ENCODE measurements at places on chromosomes 3 and 15.

GRCh38 chr3:116301422-116301821 lies 143.9 kb downstream of the LSAMP start:
- DNase-seq, result no peak

GRCh38 chr3:51388286-51389029 lies 2.6 kb upstream of the RBM15B start:
- no peak for DNase-seq

DNA sequence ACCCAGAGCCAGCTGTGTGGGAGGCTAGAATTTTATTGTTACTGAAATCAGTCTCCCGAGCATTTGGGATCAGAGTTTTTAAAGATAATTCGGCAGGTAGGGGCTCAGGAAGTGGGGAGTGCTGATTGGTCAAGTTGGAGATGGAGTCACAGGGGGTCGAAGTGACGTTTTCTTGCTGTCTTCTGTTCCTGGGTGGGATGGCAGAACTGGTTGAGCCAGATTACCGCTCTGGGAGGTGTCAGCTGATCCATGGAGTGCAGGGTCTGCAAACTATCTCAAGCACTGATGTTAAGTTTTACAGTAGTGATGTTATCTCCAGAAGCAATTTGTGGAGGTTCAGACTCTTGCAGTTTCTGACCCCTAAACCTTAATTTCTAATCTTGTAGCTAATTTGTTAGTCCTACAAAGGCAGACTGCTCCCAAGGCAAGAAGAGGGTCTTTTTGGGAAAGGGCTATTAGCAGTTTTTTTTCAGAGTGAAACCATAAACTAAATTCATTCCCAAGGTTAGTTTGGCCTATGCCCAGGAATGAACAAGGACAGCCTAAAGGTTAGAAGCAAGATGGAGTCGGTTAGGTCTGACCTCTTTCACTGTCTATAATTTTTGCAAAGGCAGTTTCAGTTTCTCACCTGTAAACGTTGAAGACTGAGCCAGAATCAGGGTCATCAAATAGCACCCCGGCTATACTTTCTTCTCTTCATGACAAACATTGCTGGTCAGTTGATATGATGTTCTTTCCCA lies 28.2 kb downstream of the FLNB start:
- no peak for DNase-seq

DNA sequence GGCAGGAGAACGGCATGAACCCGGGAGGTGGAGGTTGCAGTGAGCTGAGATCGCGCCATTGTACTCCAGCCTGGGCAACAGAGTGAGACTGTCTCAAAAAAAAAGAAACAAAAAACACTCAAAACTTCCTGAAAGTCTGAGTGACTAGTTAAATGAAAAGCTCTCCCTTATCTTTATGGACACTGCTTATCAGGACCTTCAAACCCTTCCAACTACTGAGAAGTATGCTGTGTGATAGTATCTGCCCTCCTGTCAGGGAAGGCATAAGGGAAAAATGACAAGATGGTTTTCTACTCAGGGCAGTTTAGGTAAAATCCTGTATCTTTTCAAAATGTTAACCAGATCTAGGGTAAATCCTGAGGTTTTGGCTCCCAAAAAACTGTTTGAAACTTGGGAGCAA lies 21.8 kb downstream of the EMC7 start:
- no peak for DNase-seq

GRCh38 chr3:26484140-26484539 lies 138.4 kb upstream of the LRRC3B start:
- DNase-seq, result no peak

GRCh38 chr3:151169262-151169947 lies 33.6 kb downstream of the GPR171 start:
- DNase-seq, result no peak
